ENCODE measurements at places on chromosomes 1 and 21. TPM values are rescaled to one million over a fixed set of nuclear protein-coding genes. Genes with fewer than 3 reads are reported as not detected.
A peak's percentile ranks its signal among the peaks of the same experiment; 100 is the strongest.

DNA sequence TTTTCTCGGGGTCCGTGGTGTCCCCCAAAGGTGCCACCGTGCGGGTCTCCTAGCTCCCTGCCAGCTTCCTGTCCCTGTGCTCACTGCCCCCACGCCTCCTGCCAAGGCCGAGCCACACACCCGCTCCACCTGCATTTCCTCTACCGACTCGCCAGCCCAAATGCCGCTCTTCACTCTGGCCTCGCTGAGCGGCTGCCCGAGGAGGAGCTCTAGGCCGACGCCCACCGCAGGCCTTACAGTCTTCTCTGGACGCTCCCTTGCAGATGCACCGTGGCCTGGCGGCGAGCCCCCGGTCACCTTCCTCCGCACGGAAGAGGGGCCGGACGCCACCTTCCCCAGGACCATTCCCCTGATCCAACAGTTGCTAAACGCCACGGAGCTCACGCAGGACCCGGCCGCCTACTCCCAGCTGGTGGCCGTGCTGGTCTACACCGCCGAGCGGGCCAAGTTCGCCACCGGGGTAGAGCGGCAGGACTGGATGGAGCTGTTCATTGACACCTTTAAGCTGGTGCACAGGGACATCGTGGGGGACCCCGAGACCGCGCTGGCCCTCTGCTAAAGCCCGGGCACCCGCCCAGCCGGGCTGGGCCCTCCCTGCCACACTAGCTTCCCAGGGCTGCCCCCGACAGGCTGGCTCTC is 26.3 kb downstream of the FTCD start:
- DNase-seq, result no peak

DNA sequence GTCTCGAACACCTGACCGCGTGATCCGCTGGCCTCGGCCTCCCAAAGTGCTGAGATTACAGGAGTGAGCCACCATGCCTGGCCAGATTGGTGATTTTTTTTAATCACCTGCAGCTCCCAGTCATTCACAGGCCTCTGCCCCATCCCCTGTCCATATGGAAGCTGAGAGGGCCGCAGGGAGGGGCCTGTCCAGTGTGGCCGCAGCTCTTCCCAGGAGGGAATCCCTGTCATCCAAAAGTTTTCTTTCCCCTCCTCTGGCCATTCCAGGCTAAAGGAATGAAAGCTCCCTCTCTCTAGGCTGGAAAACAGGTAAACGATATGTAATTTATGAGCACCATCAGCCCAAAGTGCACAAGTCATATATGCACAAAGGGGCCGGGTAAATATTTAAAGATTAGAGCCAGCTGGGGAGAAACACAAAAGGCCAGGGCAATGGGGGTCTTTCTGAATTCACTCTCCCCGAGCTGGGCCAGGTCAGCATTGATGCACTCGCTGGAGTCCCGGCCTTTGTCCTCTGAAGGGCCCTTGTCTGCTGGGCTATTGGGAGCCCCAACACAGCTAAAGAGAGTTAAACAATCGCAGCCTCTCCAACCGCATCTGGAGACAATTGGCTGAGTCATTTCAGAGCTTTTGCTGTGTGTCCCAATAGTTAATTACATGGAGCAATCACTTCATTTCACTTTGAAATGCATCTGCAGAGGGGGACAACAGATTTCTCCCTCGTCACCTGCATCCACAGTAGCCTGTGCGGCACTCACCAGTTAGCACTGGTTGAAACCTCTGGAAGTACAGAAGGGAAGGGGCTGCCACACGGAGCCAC is 3.8 kb upstream of the HES3 start:
- DNase-seq, result peak; percentile 92

- peak; percentile 78 for DNase-seq
These were observed 20.7 kb downstream of the TRIM62 start for GRCh38 chr1:33161061-33161681.

LAMB3 gene
- total RNA-seq, result 0.19 TPM

DNA sequence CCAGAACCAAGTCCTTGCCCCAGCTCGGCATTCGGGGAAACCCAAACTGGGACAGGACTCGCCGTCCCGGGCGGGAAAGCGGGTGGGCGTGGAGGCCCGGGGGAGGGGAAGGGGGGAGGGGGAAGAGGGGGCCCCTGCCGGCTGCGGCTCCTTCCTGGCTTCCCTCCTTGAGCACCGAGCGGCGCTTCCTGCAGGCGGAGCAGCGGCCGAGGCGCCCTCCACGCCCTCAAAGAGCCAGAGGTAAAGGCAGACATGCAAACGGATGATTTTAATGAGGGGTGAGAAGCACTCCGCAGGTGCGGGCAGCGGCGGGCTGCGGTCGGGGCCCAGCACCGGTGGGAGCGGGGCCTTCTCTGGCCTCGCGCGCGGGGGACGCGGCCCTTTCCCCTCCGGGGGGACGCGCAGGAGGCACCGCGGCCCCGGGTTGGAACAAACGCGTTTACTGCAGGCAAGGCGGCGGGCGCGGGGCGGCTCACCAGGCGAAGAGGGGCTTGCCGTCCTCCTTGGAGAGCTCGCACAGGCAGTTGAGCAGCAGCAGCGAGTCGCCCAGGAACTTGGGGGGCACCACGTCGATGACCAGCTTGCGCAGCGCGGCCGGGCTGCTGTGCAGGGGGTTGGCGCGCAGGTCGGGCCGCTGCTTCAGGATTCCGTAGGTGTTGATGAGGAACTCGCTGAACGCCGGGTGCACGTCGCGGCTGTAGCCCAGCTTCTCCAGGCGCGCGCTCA is 5.7 kb upstream of the FTCD start:
- peak; percentile 10 for DNase-seq

DNA sequence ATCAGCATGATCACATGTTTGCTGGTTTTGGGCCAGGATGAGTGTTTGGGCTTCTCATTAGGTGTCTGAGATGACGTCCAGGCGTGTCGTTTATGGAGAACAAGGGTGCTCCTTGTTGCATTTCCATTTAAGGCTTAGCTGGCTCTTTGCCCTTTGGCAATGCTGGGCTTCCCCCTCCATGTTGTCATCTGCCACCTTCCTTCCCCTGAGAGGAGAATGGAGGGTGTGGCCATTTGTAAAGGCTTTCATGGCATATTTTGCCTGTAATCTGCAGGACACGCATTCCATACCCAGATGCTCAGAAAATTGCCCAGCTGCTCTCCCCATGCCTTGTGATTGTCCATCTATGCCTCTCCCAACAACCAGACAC is 27.7 kb downstream of the PKP1 start:
- no peak for DNase-seq

- no peak for DNase-seq
These were observed 5.3 kb upstream of the GPR88 start for GRCh38 chr1:100532645-100533044.

RNF187 gene
- 32.3 TPM for total RNA-seq
